Hematopoietic multipotent progenitor cell treated with erythropoietin and hydrocortisone succinate and interleukin-3 and kit ligand, for 6 days (in vitro differentiated cells): ENCODE measurements at places on chromosomes 2 and 18.

DNA sequence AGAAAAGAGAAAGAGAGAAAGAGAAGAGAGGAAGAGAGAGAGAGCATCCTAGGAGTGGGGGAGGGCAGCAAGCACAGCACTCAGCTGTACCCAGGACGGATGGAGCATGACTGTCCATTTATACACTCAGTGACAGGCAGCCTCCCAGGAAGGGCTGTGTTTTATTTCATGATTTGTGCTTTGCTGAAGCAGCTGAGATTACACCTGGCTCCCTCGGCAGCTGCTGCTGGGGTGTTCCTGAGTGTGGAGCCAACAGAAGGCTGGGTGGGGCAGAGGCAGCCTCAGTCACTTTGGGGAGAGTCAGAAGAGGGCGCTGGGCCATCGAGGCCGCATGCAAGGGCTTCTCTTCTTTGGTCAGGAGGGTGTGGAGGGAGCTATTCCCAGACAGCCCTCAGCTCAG lies 47.8 kb upstream of the TEX51 start:
- DNase-seq, result no peak

GRCh38 chr2:120539937-120540718 lies 194.2 kb downstream of the INHBB start:
- no peak for DNase-seq

- DNase-seq, result no peak
These were observed 176.4 kb downstream of the MYO3B start for GRCh38 chr2:170354388-170354787.

DNA sequence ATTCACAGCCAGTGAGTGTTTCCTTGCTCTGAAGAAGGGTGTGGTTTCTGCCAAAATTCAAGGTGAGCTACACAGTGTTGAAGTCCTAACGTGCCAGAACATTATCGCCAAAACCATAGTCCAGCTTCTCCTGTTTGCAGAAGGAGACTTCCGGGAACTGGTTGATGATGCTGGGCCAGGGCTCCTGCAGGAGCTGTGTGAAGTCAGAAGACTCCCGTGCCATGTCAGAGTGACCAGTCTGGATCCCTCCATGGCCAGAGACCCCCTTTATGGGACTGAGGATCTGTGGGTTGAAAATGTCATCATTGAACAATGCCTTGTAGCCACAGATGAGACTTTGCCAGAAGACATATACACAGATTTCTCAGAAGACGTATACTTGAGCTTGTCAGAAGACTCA lies 96.0 kb upstream of the RAB12 start:
- no peak for DNase-seq

- DNase-seq, result no peak
These were observed 2.6 kb downstream of the SEC11C start for GRCh38 chr18:59142274-59142673.

DNA sequence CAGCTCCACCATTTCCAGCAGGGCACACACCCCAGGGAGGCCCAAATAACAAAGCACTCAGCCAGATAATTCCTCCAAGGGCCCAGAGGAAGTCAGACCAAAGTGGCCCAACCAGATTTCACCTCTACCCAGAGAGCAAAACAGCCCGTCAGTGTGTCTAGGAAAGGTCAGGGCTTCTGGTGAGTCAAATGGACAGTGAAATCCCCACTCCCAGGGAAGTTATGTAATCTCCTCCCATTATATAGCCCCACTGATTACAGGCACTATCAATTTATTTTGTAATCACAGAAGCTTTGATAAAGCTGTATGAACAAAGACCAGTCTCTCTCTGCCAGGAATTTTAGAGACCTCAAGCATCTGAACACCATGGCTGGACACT lies 4.0 kb downstream of the B4GALT6 start:
- no peak for DNase-seq

GRCh38 chr2:216897561-216898203 lies 37.8 kb upstream of the TNP1 start:
- DNase-seq, result peak; percentile 30

DNA sequence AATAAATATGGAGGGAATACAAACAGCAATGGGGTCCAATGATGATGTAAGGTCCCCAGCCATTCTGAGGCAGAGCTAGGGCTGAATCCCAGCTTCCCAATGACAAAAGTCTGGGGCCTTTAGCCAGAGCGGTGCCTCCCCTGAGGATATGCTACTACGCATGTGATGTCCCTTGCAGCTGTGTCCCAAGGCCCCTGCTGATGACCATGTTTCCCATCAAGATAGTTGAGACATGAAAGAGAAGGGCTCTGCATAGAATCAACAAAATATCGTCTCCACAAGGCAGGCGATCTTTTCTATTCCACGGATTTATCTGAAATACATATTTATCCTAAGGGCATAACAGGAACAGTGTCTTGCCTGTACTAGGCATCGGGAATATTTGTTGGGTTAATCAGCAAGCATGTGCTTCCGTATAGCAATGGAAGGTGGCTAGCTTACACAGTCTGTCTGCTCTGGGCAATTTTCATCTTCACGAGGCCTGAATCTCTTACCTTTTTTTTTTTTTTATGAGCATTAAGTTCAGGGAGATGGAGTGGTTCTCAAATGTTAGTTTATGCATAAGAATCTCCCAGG lies 284.6 kb downstream of the CNTNAP5 start:
- no peak for DNase-seq

GRCh38 chr2:199911052-199911876 lies at the start of gene C2orf69:
Gene C2orf69 (plus strand): TSS chr2:199911293. CDS start chr2:199911439, 146 bp downstream.
- DNase-seq, result peak; percentile 99

DNA sequence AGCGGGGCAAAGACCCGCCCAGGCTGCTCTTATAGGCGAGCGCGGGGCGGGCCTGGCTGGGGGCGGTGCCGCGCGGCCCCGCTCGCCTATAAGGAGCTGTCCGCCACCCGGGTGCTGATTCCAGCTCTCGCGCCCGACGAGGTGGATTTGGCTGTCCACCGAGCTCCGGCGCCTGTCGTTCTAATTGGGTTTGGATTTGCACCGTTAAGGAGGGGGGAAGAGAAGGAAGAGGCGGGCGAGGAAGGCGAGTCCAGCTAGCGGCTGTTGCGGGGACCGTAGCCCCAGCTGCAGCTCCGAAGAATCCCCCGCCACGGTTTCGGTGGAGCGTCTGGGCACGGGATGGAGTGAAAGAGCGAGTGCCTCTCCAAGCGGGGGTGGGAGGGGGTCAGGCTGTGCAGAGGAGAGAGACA lies at the start of gene CNTNAP5:
Gene CNTNAP5, plus strand, starts transcription at position 117 of the 410 bp plus-strand sequence. CDS start 364 bp downstream, outside the sequence.
- DNase-seq, result peak; percentile 83

DNA sequence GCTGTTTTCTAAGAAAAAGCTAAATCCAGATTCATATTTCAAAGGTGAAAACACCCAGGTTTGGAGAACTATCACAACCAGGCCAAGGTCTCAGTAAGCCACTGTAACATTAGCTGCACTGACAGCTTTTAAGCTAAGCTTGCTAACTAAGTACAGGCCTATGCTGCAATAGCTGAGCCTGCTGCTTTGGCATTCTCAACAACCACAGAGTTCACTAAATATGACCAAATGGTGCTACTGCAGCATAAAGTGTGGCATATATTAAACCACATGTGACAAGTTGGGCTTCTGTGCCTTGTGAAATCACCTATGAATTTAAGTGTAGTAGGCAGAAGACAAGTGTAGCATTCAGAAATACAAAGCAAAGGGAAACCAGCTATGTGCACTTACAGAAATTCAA lies 206.7 kb downstream of the TCF4 start:
- DNase-seq, result no peak

- DNase-seq, result no peak
These were observed 10.3 kb upstream of the GALNT14 start for GRCh38 chr2:31148514-31148913.

DNA sequence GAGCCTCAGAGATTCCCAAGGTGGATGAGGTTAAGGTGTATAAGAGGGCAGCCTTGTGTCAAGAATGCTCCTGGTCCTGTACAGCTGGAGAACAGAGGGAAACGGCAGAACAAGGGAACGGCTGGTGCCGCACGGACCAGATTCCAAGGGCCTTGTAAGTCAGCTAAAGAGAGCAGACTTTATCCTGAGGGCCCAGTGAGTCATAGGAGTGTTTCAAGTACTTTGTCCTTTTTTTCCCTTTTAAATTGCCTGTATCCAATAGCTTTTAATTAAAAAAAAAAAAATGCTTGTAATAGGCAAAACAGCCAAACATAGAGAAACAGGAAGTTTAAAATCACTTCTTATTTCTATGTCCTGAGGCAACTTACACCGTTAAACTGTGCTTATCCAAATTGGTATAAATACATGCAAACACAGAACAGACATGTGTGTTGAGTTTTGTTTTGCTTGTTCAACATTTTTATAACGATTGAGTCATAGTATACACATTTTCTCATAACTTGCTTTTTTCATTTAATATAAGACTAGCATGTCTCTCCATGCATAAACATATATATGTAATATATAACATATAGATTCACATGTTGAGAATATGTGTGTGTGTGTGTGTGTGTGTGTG lies 42.1 kb upstream of the EVA1A start:
- DNase-seq, result no peak

GRCh38 chr18:26002375-26002910 lies 88.0 kb downstream of the SS18 start:
- peak; percentile 78 for DNase-seq

- no peak for DNase-seq
These were observed 169.2 kb upstream of the GLI2 start for GRCh38 chr2:120566331-120567035.

GRCh38 chr2:39107724-39108273 lies 13.1 kb downstream of the SOS1 start:
- DNase-seq, result no peak

- DNase-seq, result no peak
These were observed 125.3 kb upstream of the NRP2 start for GRCh38 chr2:205556841-205557539.

GRCh38 chr18:75656035-75656434 lies 228.5 kb upstream of the SMIM21 start:
- DNase-seq, result peak; percentile 7

DNA sequence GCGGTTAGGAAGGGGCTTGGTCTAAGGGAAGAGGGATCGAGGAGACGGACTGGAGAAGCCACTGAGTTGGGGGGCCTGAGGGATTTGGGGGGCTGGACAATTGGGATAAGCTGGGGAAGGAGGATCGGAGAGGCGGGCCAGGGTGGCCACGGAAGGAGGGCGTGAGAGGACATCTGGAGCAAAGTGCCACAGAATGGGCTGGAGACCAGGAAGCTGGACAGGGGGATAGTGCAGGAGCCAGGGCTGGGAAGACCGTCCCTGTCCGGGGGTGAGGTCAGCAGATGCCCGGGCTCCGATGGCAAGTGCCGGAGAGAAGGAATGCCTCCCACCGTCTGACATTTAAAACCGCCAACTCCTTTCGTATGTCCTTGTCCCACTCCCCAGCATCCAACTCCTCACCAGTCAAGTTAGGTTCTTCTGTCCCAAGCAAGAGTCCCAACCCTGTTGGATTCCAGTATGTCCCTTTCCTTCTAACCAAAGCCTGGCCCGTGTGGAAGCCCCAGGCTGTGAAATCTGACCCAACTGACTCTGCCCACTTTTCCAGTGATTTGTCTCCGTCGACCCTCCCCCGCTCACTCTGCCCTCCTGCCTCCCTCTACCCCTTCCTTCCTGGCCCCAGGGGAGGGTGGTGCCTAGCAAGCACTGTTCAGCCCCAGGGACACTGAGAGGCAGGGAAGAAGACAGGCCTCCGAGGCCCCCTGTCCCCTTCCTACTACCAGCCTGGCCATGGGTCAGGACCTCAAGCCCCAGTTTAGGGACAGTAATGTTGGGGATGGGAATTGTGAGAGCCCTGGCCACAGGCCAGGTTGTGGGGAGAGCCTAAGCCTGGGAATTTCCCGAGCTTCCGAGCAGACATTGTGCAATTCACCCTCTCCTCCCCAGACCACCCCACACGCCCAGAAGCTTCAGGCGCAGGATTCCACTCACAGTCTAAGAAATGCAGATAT lies 31.5 kb upstream of the TMBIM1 start:
- peak; percentile 36 for DNase-seq

GRCh38 chr2:174662459-174662858 lies 64.9 kb upstream of the WIPF1 start:
- no peak for DNase-seq

DNA sequence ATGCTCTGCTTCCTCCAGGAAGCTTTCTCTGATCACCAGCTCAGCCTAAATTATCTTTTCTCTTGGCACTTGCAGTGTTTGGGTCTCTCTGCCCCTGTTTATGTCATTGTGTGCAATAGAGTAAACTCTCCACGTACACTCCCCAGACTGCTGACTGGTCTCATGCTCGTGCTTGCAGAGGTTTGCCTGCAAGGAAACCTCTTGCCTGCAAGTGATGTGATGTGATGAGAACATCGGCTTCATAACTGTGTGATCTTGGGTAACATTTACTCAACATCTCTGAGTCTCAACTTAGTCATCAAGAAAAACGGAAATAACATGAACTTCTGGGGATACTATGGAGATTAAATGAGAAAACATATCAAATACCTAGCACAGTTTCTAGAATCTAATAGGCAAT lies 92.3 kb downstream of the BIN1 start:
- DNase-seq, result no peak
